ENCODE measurements at places on chromosomes 4 and X.

DNA sequence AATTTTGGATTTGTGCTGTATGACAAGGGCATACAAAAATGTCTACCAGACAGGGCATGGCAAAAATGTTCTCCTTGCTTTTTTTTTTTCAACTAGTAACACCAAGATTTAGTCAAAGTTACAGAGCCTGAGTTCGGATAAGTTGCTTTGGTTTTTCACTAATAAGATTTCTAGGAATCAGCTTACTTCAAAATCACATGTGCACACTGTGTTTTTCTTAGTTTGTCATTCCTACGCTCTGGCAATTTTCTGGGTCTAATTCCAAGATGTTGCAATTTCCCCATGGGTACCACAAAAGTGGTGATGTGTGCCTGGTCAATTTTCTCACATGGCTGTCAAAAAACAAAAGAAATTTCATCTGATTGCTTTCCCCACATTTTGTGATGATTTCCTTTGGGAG lies 6.3 kb downstream of the C1QTNF7 start:
- DNase-seq: no peak

DNA sequence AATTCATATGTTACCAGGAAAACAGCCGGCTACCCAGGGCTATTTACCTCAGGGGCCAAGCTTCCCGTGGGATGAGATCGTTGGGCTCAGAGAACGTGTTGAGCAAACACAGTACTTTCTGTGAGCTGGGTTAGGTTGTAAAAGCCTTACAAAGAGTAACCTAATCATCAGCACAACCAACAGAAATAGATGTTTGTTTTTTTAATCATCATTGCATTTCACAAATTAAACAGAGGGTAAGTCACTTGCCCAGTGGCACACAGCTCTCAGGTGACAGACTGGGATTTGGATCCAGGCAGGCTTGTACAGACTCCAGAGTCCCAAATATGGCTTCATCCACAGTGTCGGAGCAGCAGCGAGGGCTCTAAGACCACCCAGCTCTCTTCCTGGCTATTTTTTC lies 20.1 kb downstream of the SPON2 start:
- peak; percentile 93 for DNase-seq

DNA sequence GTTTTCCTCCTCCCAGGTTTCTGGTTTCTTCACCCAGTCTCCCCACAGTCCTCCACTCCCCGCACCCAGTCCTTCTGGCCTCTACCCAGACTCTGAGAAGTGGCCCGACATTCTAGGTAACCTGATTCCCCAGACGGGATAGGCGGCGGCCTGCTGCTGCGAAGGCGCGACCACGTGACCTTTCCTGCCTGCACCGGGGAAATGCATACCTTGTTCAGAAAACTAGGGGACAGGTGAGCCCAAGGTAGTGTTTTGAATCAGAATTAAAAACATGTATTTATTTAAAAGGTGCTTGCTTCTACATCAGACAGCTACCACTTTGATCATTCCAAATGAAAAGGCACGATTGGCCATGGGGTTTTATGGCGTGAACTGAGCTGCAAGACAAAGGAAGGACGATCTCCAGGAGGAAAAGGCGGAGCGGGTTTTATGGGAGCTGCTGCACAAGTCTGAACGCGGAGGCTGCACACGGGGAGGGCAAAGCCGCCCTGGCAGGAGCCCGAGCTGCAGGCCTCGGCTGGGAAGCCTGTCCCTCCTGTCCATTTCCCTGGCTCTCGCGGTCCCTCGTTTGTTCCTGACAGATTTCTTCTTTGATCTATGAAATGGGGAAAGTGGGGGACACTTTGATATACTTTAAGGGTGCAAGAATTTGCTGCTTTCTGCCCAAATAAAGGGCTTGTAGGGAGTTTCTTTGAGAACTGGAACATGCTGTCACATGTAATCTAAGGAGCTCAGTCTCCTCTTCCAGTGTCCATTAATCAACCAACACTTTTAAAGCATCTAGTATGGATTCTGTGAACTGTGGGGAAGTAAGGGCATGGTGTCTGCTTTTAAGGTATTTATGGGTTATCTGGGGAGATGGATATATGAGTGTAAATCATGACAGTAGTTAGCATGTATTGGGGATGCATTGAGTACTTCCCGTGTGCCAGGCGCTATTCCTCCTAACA lies 150.9 kb downstream of the SPRY1 start:
- DNase-seq: no peak

- no peak for DNase-seq
Observed at GRCh38 chrX:20427173-20427770, 160.6 kb upstream of the RPS6KA3 start.

- no peak for DNase-seq
Observed at GRCh38 chrX:68721991-68722860, 74.8 kb downstream of the STARD8 start.

DNA sequence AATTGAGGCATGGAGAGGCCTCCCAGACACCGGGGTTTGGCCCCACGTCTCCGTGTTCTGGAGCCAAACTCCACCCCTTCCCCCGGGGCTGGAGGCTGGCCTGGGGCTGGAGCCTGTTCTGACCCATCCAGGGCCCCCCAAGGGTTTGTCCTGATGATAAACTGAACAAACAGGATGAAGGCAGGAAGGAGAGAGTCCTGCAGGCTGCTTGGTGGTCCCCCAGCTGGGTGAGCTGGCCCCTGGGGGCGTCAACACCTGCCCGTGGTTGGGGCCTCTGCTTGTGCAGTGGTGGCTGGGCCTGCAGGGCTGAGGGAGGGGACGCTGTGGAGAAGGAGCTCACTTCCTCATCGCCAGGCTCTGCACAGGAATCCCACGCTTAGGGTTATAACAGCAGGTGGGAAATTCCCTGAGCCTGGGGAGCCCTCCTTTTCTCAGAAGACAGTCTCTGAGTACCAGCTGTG lies 2.3 kb downstream of the SH3TC1 start:
- DNase-seq: no peak

GRCh38 chr4:38804654-38805295 lies at the start of gene TLR1:
TSS of gene TLR1 (minus strand) at chr4:38804791. CDS start at chr4:38798831, 5,960 bp downstream.
- peak; percentile 17 for DNase-seq

DNA sequence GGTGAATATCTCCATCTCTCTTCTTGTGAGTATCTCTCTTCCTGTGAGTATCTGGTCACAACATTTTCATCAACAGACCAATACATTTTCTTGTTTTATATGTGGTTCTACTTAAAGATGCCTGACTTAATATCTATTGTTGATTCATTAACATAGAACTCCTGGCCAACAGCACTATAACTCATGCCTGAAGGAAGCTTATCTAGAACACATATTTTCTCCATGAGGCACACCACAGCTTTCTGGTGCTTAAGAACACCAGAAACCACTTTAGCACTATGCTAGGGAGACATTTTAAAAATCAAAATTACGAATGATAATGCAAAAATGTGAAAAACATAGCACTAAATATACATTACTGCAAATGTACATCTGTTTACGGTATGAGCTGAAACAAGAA lies 190.4 kb downstream of the GABRB1 start:
- no peak for DNase-seq
